ENCODE measurements at places on chromosomes 5 and 9.

- DNase-seq = no peak
Observed at GRCh38 chr9:89372979-89373378, 54.7 kb downstream of the SECISBP2 start.

GRCh38 chr5:157327771-157328170 is 61.8 kb downstream of the CYFIP2 start:
- DNase-seq = no peak

DNA sequence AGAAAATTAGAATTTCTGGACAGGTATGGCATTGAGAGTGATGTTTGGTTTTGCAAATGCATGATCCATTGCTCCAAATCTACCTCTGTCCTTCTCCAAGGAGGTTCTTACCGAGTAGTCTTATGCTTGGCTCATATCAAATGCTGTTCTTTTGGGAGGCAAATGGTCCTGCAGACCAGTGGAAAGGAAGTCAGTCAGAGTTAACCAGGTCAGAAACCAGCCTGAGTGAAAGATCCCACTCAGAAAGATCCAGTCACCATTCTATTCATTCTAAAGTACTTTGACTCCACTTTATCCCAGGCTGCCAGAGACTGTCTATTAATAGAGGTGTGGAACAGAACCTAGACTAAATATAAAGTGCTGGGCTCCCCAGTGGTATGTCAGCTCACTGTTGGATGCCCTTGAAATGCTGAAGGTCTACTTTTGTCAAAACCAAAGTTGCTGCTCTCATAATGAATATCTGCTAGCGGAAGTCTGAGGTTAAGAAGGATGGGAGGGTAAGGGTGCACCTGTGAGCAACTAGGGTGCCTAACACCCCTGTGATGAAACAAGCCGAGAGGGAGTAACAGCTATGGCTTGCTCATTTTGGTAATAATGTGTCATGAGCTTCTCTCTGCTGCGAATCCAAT is 302.2 kb downstream of the ZNF608 start:
- no peak for DNase-seq

DNA sequence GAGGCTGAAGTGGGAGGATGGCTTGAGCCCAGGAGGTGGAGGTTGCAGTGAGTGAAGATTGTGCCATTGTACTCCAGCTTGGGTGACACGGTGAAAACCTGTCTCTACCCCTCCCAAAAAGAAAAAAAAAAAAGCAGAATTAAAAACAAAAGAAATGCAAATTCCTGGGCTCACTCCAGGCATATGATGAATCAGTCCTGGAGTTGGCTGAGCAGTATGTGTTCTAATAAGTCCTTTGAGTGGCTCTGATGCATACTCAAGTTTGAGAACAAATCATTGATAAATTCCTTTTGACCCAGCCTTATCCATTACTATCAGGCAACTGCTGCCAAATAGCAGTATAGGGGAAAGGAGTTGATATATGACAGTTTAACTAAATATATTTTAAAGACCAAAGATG is 28.3 kb downstream of the UHRF2 start:
- DNase-seq = no peak

- DNase-seq = no peak
Observed at GRCh38 chr5:169801324-169801777, 164.3 kb downstream of the DOCK2 start.

DNA sequence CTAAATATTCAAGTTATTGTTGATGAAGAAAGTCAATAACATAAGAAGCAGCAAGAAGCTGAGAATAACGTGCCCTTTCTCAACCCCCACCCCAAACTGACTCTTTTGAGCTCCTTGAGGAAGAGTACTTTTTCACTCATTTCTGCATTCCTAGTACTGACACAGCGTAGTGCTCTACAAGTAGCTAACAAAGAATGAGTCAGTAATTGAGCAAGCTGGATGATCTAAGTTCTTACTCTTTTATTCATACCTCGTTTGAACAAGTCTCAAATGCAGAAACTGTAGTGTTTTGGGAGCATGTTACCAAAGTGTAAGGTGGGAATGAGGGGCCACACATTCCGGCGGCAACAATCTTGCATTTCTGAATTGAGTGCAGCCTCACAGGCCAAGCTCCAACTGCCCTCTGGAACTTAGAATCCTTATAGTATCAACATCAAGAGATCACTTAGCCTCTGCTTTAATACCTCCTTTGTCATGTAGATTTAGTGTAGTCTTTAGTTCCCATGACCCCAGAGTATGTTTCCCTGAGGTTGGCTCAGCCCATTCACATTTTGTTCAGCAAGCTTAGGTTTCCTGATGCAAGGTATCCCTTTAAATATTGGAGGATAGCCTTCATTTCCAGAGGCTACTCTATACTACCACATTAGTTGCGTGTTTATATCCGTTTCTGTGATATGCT is 152.0 kb downstream of the PRR16 start:
- no peak for DNase-seq

DNA sequence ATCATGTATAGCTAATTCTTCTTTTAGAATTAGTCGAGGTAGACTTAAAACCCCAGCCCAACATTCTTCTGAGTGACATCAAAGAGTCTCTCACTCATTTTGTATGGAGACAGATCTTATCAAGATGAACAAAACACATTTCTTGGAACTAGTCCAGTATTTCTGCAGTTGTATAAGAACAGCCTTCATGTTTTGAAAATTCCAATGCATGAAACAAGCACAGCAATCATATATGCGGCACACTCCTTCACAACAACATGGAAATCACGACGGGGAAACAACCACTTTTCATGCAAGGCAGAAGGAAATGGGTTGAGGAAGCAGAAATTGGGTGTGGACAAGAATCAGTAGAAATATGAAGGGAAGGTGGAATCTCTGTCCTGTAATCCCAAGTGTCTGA is 113.8 kb downstream of the PLK2 start:
- DNase-seq = no peak

DNA sequence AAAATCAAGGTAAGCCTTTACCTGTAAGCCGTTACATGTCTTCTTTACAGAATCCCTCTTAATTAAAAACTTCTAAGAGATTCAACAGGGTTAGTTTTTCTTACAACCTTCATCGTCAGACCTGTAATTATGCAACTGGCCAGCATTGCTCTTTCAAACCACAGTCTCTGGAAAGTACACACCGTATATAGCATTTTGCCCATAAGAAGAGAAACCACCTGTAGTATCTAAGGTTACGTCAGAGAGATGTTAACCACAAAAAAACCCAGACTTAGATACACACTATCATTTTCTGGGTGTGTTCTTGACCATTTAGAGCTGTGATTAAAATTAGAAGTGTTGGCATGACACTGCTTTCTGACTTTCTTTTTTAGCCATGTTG is 140.0 kb downstream of the MUSK start:
- no peak for DNase-seq

- no peak for DNase-seq
Observed at GRCh38 chr9:95978106-95978505, 102.6 kb downstream of the ERCC6L2 start.

DNA sequence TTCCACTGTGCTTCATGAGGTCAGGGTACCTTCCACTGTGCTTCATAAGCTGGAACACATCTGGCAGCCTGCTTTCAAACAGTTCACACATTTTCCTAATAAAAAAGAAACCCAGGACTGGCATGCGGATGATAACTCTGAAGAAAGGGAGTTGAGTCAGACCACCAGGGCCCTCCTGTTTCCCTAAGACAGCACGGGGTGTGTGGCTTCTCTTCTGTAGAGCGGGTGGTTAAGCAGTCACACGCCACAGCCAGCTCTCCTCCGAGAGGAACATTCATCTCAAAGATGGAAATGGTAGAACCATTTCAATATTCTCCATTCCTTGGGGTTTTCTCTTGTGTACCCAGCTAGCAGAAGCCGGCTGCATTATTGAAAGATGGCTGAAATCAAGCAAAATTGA is 128.1 kb upstream of the LMX1B start:
- DNase-seq = no peak

- DNase-seq = no peak
Observed at GRCh38 chr5:108521841-108522506, 140.1 kb upstream of the FBXL17 start.

DNA sequence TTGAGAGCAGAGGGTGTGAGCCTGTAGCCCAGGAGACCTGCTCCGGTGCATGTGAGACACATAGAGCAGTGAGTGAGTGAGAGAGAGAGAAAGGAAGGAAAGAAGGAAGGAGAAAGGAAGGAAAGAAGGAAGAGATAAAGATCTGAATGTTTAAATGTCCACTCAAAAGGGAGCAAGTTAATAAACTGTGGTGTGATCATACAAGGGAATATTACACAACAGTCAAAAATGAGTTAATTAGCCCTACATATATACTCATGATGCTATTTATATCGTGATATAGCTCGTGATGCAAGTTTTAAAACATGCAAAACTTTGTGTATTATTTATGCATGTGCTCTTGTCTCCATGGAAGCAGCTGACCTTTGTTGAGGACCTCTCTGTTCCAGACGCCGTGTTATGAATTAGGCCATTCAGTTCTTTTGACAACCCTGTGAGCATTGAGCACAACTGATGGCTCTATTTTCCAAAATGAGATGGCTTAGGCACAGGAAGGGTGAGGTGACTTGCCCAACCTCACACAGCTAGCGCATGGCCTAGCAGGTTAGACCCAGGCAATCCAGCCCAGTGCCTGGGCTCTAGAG is 70.6 kb downstream of the HMCN2 start:
- no peak for DNase-seq

DNA sequence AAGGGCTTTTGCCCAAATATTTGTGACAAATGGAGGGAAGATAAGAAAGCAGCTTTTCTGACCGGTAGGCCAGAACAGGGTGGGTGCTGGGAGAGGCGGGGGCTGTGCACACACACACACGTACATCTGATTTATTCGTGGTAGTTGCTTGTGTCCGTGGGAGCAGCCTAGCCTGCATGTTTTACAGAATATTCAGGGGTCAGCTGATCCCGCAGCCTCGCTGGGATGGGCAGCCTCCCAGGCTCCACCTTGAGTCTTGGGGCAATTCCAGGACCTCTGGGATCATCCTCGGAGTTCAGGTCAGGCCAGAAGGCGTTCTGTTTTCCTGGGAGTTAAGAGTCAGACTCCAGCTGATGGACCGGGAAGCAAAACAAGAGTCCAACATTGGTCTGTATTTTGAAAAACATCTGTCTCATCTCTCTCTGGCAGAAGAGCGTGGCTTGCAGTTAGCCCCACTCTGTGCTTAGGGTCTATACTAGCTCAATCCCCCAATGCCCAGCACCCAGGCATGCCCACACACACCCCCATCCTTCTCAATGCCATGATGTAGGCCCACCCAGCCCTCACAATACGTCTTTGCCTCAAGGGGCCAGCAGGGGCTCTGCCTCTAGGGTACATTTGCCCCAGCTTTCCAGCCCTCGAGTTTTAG is 210.6 kb downstream of the GOLPH3 start:
- DNase-seq = no peak

- no peak for DNase-seq
Observed at GRCh38 chr5:122906768-122907167, 61.4 kb downstream of the SNX24 start.

- DNase-seq = no peak
Observed at GRCh38 chr5:6195711-6196358, 182.5 kb downstream of the MED10 start.

DNA sequence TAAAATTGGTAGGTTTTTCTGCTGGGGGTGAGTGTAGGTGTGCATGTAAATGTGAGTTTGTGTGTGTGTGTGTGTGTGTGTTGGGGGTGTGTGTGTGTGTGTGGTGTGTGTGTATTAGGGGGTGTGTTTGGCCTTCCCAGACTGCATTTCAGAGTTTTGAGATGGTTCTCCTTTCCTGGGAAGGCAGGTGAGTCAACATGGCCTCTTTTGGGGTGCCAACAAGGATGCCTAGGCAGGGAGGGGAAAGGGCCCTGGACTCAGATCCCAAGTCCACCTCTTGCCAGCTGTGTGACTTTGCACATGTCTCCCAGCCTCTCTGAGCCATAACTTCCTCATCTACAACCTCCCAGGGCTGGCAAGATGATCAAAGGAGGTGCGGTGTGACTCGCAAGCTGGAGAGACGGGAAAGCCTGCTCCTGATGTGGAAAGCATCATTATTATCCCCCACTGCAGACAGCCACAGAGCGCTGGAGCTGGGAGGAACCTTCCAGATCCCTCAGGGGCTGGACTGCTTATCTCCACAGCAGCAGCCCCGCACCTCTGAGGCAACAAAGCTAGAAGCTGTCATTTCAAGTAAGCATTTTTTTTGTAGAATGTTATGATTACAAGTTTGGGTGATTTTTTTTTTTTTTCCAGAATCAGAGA is 63.5 kb upstream of the TBC1D2 start:
- no peak for DNase-seq

GRCh38 chr5:1429496-1429895 is 15.7 kb downstream of the SLC6A3 start:
- no peak for DNase-seq

- DNase-seq = no peak
Observed at GRCh38 chr5:75034137-75034739, 18.1 kb downstream of the GCNT4 start.
